ENCODE measurements at places on chromosomes 3 and 15.

- peak; percentile 62 for DNase-seq
These were observed 62.2 kb upstream of the AKAP13 start for GRCh38 chr15:85318048-85318731.

GRCh38 chr15:57256939-57257338, 119.4 kb upstream of the CGNL1 start:
- no peak for DNase-seq

DNA sequence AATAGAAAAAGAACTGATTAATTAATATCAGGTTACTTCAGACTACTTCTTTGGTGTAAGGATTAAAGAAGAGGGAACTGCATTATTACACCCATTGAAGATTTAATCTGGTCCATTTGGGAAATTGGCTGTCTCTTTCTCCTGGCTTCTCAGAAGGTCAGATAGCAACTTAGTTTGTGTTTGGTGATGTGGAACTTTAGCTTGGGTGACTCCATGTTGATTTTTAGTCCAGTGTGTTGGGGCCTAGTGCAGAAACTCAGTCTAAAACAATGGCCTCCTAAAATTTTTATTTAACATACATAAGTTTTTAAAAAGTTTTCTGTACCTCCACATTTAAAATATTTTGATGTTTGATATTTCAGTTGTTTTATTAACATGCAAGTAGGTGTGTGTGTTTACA, 27.6 kb upstream of the GPD1L start:
- no peak for DNase-seq

DNA sequence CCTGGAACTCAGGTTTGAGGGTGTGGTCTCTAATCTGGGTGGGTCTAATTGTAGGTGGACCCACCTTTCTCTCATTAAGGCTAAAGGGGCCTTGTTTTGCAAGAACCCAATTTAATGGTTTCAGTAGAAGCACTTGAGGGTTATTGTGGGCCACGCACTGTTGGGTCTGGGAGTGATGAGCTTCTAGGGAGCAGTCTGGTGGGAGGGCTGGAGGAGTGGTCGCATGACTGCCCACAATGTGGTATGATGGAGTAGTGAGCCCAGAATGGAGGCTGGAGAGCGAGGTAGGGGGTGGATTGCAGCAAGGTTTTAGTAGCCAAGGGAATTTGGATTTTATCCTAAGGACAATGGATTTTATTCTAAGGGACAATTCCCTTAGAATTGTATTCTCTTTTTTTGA, 2.7 kb downstream of the TATDN2 start:
- no peak for DNase-seq

DNA sequence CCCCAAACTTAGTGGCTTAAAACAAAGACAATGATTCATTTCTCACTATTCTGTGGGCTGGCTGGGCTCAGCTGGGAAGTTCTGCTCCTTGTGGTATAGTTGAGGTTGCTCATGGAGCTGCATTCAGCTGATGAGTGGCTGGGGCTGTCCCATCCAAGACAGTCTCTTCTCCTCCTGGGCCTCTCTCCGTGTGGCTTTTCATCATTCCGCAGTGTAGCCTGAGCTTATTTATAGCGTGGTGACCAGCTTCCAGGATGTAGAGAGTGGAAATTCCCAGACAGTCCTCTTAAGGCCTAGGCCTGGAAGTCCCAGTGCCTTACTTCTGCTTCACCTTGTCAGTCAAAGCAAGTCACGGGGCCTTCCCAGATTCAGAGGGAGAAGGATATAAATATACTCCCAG, 136.7 kb upstream of the DAZL start:
- DNase-seq: no peak

Data from kidney glomerular epithelial cell (primary cell).